ENCODE measurements at places on chromosomes 12 and 14. TPM values are rescaled to one million over a fixed set of nuclear protein-coding genes. Genes with fewer than 3 reads are reported as not detected.

The TSPAN19 gene
- total RNA-seq: not detected

The BDKRB2 gene
- total RNA-seq: 14.2 TPM

The KRT2 gene
- total RNA-seq: 357 TPM

The DGKA gene
- 194 TPM for total RNA-seq

The CNTN1 gene
- 5.9 TPM for total RNA-seq

DNA sequence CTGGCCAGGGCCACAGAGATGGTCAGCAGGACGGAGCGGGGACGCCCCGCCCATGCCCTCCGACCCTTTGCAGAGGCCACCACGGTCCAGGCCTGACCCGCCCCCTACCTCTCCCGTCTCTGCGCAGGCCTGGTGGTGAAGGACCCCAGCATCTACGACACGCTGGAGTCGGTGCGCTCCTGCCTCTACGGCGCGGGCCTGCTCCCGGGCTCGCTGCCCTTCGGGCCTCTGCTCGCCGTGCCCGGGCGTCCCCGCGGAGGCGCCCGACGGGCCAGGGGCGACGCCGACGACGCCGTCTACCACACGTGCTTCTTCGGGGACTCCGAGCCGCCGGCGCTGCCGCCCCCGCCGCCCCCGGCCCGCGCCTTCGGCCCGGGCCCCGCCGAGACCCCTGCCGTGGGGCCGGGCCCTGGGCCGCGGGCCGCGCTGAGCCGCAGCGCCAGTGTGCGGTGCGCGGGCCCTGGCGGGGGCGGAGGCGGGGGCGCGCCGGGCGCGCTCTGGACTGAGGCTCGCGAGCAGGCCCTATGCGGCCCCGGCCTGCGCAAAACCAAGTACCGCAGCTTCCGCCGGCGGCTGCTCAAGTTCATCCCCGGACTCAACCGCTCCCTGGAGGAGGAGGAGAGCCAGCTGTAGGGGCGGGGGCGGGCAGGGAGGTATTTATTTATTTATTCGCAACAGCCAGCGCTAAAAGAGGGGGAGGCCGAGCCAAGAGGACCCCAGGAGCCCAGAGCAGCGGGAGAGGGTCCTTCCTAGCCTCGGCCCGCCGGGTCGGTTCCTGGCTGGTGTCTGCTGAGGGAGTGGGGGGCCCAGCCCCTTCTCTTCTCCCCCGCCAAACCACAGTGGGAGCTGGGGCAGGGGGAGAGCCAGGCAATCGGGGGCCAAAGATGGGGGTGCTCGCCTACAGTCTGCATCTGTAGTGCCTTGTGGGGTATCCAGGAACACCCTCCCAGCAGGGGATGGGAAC lies 8.1 kb downstream of the TAMALIN start:
- peaks cover 29% of the 10 kb centered on the region for H3K36me3 ChIP-seq
- H3K27me3 ChIP-seq: no peaks in the 10 kb centered on the region
- peaks cover 29% of the 10 kb centered on the region for H3K4me1 ChIP-seq
- no peak for DNase-seq
- no peak overlapping the region for H3K27ac ChIP-seq
- no peak overlapping the region for H3K4me3 ChIP-seq

DNA sequence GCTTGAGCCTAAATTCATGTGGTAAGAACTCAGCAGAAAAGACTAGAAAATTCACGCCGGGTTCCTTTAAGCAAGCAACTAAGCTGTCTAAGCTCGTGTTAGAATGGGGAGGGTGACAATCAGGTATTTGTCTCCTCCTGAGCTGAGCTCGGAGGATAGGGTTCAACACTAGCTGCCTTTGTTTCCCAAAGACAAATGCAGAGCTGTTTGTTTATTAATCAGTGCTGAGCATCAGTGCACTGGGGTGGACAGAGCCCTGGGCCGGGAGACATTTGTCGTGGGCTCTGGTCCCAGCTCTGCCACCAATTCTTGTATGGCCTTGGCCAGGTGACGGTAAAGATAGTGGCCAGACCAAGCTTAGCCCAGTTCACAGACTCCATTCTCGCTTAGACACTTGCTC lies 43.7 kb downstream of the DEGS2 start:
- H3K4me3 ChIP-seq: no peak overlapping the region
- no peak overlapping the region for H3K27ac ChIP-seq
- no peaks in the 10 kb centered on the region for H3K36me3 ChIP-seq
- no peak for DNase-seq

- no peaks in the 10 kb centered on the region for H3K36me3 ChIP-seq
- no peak for DNase-seq
- H3K4me1 ChIP-seq: no peaks in the 10 kb centered on the region
Observed at GRCh38 chr14:80419345-80419744, 208.0 kb upstream of the DIO2 start.

- H3K27me3 ChIP-seq: no peaks in the 10 kb centered on the region
- DNase-seq: no peak
- H3K36me3 ChIP-seq: no peaks in the 10 kb centered on the region
- H3K4me1 ChIP-seq: no peaks in the 10 kb centered on the region
Observed at GRCh38 chr12:115362339-115362976, 678.5 kb upstream of the TBX3 start.

DNA sequence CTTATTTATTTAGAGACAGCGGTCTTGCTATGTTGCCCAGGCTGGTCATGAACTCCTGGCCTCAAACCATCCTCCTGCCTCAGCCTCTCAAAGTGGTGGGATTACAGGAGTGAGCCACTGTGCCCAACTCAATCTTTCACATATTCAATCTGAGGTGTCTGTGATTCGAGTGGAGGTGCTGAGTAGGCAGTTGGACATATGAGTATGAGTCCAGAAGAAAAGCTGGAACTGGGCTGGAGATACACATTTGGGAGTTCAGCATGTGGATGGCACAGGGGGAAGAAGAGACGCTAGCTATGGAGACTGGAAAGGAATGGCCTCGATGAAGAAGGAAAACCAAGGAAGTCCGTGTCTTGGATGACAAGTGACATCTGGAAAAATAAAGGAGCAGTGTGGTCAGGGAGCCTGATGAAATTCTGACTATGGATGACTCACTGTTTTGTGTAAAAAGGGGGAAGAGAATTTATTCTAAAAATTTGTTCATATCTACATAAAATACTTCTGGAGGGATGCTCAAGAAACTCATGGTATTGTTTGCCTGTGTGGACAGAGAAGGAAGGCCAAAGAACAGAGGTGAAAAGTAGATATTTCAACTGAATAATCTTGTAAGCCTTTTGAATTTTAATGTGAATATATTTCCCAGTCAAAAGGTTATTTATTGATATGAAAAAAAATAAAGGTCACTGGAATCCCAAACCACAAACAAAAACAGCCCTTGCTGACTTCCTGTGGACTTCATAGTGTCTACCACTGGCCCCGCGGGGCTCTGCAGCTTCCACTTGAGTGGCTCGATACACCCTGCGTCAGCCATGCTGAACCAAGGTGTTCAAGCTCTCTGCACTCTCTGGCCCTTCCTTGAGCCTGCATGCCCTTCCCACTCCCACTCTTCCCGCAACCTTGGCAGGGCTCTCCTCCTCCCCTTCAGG lies 8.9 kb upstream of the LTA4H start:
- no peak overlapping the region for H3K4me3 ChIP-seq
- peaks cover 11% of the 10 kb centered on the region for H3K4me1 ChIP-seq
- no peak for DNase-seq
- no peaks in the 10 kb centered on the region for H3K27me3 ChIP-seq

DNA sequence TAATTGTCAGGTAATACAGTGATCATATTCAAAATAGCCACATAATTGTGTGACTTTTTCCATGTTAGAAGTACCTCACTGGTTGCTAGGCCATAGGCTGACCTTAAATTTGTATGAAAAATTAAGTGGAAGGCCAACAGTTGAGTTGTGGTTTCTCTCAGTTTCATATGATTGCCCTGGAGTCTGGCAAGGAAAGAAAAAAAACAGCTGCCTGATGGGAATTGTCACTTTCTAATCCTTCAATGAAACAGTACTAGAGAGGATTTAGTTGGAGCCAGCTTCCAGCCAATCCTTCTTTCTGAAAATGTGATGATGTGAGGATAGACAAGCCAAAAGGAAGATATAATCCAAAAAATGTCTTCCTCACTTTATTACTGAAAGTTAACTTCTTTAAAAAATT lies 113.6 kb downstream of the ALX1 start:
- H3K36me3 ChIP-seq: no peaks in the 10 kb centered on the region
- H3K4me1 ChIP-seq: no peaks in the 10 kb centered on the region
- H3K4me3 ChIP-seq: no peak overlapping the region
- DNase-seq: no peak
